ENCODE measurements at places on chromosomes 1 and 21. TPM values are rescaled to one million over a fixed set of nuclear protein-coding genes. Genes with fewer than 3 reads are reported as not detected.

DNA sequence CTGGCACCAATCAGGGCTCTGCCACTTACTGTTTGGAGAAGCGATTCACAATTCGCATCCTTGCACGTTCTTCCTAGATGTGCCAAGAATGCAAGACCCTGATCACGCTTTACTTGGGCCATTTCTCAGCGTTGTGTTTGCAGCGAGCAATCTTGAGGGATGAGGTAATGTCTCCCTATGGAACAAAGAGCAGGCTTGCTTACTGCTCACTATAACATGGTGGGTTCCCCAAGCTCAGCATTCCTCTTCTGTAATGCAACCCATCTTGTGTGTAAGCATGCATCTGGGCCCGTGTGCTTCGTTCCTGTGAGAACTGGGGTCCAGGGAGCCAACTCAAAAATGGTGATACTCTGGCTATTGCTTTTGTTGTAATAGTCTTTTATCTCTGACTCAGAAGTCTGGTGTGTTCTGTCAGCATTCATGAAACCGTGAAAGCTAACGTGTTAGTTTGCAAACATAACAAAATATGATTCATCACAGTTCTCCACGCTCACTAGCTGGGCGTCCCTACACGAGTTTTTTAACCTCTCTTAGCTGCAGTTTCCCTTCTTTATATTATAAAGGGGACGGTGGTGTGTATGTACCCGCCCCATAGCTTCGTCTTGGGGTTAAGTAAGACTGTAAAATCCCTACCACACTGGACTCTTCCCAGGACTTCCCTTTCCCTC, 33.3 kb downstream of the DNTTIP2 start:
- DNase-seq: no peak

GRCh38 chr1:76463278-76463677, 388.7 kb downstream of the ST6GALNAC3 start:
- no peak for DNase-seq

DNA sequence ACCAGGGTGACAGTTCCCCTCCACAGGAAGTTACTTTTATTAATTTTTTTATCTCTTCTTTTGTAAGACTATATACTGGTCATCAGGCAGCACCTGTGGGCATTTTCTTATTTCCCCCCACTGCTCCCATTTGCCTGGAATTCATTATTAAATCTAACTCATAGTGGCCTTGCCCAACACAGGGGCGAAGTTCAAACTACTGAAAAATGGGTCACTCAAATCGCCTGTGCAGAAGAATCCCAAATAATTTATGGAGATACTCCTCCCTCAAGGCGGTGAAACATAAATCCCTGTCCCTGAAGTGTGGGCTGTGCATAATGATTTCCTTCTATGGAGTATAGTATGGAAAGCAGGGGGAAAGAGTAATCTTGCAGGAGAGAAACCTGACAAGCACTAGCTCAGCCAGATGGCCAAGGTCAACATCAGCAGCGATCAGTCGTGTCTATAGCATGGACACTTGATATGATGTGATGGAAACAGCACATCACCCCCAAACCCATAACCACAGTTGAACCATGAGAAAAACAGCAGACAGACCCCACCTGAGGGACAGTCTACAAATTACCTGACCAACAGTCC, 7.9 kb downstream of the CAMK2N1 start:
- DNase-seq: no peak

DNA sequence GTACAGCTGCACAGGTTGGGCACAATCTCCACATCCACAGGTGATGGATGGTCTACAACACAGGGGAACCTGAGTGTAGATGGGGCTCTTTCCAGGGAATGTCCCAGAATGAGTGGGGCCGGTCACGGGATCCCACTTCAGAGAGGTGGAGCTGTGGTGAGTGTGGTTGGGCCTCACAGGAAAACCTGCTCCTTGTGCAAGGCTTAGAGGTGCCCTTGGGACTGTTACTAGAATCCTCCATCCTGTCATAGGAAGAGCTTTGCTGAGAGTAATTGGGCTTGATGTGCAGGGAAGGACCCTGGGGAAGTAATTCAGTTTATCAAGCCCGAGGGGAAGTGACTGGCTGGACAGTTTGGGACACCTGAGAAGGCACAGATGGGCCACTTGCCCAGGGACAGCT, 137.9 kb downstream of the ZSCAN20 start:
- no peak for DNase-seq

- DNase-seq: no peak
Measured at GRCh38 chr1:221884821-221885220, 142.9 kb upstream of the DUSP10 start.

DNA sequence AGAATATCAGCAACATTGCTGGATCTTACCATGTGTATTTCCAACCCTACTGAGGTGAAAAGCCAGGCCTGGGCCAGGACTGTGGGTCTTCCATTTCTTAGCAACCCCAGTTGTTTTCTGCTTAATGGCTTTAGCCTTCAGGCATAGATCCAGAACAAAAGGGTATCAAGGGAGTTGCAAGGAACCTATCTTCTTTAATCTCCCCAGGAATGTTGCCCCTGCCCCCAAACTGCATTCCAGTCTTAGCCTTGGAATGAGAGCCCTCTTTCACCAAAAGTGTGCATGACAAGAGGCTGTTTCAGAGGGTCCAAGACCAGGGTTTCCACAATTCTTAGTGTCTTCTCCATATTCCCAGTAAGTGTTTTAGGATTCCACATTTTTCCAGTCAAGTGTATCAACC, 87.9 kb upstream of the SOX13 start:
- DNase-seq: no peak

DNA sequence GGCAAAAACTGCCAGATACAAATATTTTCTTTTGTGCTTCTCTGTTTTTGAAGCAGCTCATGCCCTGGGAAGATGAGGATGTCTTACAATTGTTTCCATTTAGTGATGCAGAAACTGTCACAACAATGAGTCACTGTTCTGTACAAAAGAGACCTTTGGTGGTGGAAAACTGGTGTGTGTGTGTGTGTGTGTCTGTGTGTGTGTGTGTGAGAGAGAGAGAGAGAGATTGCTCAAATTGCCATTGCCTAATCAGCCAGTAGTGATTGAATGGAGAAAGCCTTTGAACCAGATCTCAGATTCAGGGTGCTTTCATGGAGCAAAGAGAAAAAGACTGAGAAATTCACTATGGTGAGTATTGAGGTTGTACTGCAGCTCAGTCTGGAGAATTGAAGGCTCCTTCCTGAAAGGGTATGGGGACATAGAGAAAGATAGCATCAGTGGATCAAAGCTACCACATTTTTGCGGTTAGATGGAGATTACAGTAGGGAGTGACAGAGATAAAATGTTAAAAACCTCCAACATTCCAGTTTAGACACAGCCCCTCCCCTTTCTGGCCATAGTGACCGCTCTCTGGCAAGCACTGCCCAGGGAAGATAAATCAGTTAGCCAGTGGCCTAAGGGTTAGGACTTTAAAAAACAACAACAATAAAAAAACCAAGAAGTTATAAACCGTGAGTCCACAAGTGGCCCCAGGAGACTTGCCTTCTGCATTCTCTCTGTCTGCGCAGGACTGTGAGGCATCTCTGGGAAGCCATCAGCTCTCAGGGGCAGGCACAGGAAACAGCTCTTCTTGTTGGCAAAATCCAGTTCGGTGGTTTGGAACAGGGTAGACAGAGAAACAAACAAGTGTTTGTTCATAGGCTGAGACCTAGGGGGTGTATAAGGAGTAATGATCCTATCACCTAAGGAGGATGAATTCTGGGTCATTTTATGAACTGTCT, 406.5 kb downstream of the DUSP10 start:
- no peak for DNase-seq

DNA sequence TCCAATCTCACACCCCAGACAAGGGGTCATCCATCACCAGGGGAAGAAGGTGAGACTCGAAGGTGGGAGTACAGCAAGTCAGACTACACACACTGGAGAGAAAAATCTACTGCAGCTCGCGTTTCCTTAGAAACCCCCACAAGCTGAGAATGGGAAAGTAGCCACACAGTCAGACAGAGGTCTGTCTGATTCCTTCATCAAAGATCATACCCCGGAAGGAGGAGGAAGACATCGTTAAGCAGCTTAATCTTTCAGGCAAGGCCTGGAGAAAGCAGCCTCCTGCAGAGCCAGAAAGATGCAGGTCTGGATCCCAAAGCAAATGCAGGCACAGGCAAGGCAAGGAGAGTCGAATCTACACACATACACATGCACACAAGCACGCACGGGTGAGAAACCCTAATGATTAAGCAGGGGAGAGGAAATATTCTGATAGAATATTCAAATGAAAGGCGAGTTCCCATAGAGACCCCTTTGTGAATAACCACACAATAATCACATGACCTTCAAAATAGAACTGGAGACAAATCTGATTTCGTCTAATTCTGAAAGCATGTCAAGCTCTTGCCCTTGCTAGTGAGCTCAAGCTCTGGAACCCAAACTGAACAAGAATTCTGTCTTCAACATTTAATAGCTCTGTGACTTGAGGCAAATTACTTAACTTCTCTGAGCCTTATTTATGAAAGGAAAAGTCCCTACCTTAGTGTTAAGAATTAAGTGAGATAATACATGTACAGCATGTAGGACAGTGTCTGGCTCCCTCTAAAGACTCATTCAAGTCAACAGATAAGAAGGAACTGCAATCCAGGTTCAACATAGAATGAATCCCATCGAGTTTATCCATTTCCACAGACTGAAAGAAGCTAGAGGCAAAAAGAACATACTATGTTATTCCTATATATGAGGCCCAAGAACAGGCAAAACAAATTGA, 387.8 kb downstream of the OMA1 start:
- DNase-seq: no peak

DNA sequence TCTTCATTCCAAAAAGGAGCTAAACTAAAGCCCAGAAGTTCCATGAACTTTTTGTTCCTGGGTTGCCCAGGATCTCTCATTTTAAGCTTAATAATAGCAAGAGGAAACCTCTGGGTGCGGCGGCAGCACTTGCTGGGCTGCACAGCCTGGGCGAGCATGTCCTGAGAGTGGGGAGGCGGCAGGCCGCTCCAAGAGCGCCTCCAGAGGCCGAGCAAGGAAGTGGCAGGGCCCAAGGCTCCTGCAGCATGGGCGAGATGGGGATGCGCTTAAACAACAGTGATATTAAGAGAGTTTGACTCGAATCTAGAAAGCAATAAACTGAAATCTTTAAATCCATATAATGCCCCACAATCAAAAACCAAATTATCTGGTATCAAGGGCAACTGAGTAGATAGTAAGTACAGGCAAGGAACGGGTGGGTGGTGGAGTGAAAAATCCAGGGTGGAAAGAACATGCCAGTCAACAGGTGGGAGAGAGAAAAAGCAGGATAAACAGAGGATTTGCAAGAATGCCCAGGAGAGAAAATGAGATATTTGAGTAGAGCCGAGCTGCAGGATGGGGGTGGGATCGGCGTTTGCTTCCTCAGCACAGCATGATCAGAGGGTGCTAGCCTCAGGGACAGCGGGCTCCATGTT, 14.1 kb upstream of the TNR start:
- DNase-seq: peak; percentile 19

- DNase-seq: no peak
Measured at GRCh38 chr1:15956150-15956549, 19.8 kb downstream of the ZBTB17 start.

DNA sequence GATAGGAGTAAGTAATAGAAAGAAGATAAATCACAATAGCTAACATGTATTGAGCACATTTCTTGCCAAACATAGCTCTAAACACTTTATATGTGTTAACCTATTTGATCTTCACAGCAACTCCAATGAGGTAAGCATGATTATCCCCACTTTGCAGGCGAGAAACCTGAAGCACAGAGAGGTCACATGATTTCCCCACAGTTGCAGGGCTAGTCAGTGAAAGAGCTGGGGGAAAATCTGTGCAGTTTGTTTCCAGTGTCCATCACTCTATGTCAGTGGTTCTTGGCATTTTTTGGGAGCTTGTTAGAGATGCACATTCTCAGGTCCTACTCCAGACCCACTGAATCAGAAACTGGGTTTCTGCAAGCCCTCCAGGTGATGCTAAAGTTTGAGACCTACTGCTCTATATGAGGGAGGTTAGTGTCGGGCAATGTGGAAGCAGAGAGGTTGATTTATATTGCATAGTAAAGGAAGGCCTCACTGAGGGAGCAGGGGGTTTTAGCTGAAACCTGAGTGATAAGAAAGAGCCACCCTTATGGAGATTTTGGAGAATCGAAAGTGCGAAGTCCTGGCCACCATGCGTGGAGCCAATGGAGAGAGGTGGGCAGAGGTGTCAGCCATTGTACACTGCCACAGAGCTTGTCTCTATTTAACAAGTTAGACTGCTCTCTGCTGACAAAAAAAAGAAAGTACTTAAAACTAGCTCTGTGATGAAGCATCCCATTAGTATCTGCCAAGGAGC, 20.9 kb downstream of the MCOLN3 start:
- no peak for DNase-seq

GRCh38 chr1:6309564-6309963, 48.7 kb upstream of the GPR153 start:
- DNase-seq: no peak

GRCh38 chr1:229554886-229555621, 3.5 kb downstream of the ABCB10 start:
- no peak for DNase-seq

- no peak for DNase-seq
Measured at GRCh38 chr1:13766592-13767564, 66.9 kb downstream of the PRDM2 start.

DNA sequence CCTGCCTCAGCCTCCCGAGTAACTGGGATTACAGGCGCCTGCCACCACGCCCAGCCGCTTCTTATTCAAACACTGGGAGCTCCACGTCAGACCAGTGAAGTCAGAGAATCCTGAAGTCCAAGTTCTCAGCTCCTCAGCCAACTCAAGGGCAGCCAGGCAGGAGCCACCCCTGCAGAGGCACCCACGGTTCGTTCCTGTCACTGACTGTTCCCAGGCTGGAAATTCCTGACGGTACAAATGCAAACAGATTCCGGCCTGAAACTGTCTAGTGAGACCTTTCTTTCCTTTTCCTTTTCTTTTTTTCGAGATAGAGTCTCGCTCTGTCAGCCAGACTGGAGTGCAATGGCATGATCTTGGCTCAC, 11.7 kb downstream of the SLC35E2B start:
- no peak for DNase-seq

DNA sequence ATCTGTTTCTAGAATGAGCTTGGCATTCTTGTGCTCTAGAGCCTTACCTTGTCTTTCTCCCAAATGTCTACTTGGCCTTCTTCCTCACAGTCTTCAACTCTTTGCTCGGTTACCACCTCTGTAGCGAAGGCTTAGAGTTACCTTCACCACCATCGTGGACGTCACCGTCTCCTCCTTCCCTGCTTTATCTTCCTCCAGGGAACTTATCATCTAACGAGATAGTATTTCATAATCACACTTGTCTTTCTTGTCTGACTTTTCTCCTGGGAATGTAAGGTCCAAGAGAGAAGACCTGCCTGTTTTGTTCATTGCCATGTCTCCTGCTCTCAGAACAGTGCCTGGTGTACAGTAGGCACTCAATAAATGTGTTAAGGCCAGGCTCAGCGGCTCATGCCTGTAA, 115.6 kb downstream of the GREM2 start:
- no peak for DNase-seq

Gene GPR37L1
- total RNA-seq: 0.10 TPM

Gene OR2T10
- not detected for total RNA-seq

Gene PTGFR
- not detected for total RNA-seq

Gene SPATA1
- total RNA-seq: 3.1 TPM

Gene IGFN1
- total RNA-seq: not detected

Gene NR5A2
- 0.91 TPM for total RNA-seq

Gene GBP2
- total RNA-seq: 0.98 TPM

Gene MAEL
- total RNA-seq: not detected

Gene ANKRD65
- total RNA-seq: not detected

Gene FCRLA
- total RNA-seq: 0.25 TPM

Gene FCRL3
- not detected for total RNA-seq

Gene RHBG
- 5.7 TPM for total RNA-seq

Gene RPF1
- total RNA-seq: 86.9 TPM

Gene TPTE
- not detected for total RNA-seq

Gene FAM163A
- not detected for total RNA-seq
